HFFc6 (cell line): ENCODE measurements at places on chromosomes 13 and 19. TPM values are rescaled to one million over a fixed set of nuclear protein-coding genes. Genes with fewer than 3 reads are reported as not detected.

The CEACAM1 gene
- total RNA-seq = not detected in 3 replicates

The CYP2A6 gene
- not detected in 3 replicates for total RNA-seq

The INSL3 gene
- total RNA-seq = not detected in 3 replicates

The CHST8 gene
- not detected in 3 replicates for total RNA-seq

The KLK6 gene
- total RNA-seq = not detected in 3 replicates

The LHB gene
- total RNA-seq = 0.46 TPM in 1 of 2 replicates, not detected in the other

The PPP1R13L gene
- total RNA-seq = 12.1 to 24.7 TPM (median 14.8 TPM) in 3 replicates

The LILRB2 gene
- total RNA-seq = not detected in 3 replicates

DNA sequence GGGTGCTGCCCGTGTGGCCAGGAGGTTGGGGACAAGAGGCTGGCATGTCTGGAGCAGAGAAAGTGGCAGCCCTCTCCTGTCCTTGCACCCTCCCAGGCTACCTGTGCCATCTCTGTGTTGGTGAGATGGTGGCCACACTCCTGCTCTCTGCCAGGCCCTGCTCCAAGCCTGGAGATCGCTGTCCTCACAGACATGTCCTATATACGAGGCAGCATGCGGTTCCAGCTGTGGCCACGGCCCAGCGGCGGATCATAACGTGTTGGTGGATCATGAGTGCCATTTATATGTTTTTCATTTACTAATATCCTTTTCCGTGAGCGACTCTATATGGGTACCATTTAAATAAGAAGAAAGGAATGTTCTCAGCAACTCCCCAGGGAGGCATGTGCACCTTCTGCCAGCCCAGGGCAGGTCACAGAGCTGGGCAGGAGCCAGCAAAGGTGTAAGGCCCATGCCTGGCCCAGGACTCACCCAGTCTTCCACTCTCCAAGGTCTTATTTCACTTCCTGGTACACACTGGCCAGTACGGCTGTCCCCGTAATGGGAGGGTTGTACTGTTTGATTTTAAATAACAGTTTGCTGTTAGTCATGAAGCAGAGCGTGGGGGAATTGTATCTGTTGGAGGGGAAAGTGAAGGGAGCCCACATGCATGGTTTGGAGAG, 47.2 kb upstream of the LDLR start:
- peaks cover 33% of the 10 kb centered on the region for H3K36me3 ChIP-seq
- H3K4me1 ChIP-seq = no peaks in the 10 kb centered on the region
- H3K27ac ChIP-seq = no peak overlapping the region

DNA sequence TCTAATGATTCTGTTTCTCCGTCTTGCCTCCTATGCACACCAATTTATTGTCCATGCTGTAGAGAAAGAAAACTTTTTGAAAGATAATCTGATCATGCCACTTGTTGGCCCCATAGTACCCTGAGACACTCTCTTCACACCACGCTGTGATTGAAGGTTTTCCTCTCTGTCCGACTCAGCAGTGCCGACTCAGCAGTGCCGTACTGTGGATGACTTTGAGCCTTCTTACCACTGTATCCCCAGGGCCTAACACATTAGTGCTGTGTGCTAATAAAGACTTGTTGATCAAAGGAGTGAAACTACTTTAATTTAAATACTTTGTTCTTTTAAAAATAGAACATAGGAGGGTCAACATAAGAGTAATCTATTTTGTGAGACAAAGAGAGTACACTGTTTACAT, 429.6 kb downstream of the KLF12 start:
- H3K4me3 ChIP-seq = no peak overlapping the region
- H3K4me1 ChIP-seq = peaks cover 13% of the 10 kb centered on the region
- no peak for DNase-seq
- H3K27me3 ChIP-seq = no peaks in the 10 kb centered on the region

GRCh38 chr13:63094717-63095116, 1679.1 kb upstream of the PCDH20 start:
- H3K4me1 ChIP-seq = no peaks in the 10 kb centered on the region
- no peak for DNase-seq
- H3K4me3 ChIP-seq = no peak overlapping the region
- H3K27ac ChIP-seq = no peak overlapping the region

DNA sequence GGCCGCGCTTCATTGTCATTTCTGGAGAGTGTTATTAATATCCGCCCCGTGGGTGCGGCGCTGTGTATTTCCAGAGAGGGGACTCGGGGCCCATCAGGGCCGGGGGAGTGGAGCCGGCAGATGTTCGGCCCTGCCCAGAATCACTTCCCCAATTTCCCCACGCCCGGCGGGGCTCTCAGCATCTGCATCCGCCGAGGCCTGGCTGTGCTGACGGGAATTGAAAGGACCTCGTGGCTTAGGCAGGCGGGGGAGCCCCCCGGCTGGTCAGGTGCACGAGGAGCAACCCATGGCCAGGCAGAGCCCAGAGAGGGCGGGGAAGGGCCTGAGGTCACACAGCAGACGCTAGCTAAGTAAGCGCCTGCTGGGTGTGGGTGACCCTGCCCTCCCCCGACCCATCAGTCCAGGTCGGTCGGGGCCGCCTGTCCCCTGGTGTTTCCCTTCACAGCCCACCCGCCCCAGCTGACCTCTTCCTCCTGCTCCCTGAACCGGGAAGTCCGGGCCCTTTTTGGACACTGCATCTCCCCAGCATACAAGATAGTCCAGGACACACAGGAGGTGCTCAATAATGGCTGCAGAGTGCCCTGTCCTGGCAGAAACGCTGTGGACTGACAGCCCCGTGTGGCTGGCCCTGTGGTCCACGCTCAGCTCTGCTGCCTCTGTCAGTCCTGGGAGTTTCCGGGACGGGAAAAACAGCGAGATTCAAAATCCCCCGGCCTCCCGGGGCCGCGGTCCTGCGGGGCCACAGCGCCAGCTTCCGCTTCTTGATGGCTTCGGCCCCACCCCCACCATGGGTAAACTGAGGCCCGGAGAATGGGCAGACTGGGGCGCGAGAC, 22.1 kb downstream of the ARID3A start:
- no peak for DNase-seq
- H3K4me3 ChIP-seq = no peak overlapping the region
- peaks cover 7% of the 10 kb centered on the region for H3K4me1 ChIP-seq
- peaks cover 8% of the 10 kb centered on the region for H3K27me3 ChIP-seq
- peaks cover 5% of the 10 kb centered on the region for H3K36me3 ChIP-seq

DNA sequence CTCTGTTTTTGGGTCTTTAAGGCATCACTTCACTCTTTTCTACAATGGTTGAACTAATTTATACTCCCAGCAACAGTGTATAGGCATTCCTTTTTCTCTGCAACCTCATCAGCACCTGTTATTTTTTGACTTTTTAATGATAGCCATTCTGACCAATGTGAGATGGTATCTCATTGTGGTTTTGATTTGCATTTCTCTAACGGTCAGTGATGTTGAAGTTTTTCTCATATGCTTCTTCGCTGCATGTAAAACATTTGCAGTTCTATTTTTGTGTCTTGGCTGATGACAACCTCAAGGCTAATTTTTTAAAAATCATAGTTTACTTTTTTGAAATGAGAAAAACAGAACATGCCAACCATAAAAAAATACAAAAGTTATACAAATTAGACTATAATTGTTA, 258.2 kb upstream of the EDNRB start:
- H3K4me3 ChIP-seq = no peak overlapping the region
- no peak overlapping the region for H3K27ac ChIP-seq
- H3K36me3 ChIP-seq = no peaks in the 10 kb centered on the region
- no peak for DNase-seq
- peaks cover 2% of the 10 kb centered on the region; the same call in 1 of the 2 replicates for H3K27me3 ChIP-seq

- H3K4me1 ChIP-seq = peaks cover 49% of the 10 kb centered on the region
- H3K4me3 ChIP-seq = no peak overlapping the region
- DNase-seq = no peak
- H3K36me3 ChIP-seq = peaks cover 18% of the 10 kb centered on the region
- H3K27me3 ChIP-seq = peaks cover 6% of the 10 kb centered on the region
Observed at GRCh38 chr19:5165697-5166019, 175.0 kb downstream of the PTPRS start.

DNA sequence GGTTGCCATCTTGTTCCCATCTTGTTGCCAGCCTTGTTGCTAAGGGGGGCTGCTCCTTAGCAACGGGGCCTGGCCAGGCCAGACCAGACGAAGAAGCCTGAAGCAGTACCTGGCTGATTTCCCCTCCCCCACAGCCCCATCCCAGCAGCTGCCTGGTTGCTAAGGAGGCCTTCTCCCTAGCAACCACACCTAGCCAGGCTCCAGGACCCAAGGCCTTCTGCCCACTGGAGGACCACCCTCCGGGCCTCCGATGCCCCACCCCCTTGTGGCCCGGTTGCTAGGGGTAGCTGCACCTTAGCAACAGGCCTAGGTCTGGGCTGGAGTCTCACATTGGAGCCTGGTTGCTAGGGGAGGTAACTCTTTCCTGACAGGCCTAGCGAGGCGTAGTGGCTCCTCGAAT, 3.9 kb downstream of the PRRG2 start:
- no peaks in the 10 kb centered on the region for H3K36me3 ChIP-seq
- no peak overlapping the region for H3K27ac ChIP-seq
- H3K4me3 ChIP-seq = no peak overlapping the region
- peaks cover 2% of the 10 kb centered on the region; the same call in 1 of the 2 replicates for H3K27me3 ChIP-seq

GRCh38 chr19:31529121-31529520, 179.9 kb upstream of the TSHZ3 start:
- H3K4me1 ChIP-seq = no peaks in the 10 kb centered on the region
- no peak for DNase-seq
- H3K27me3 ChIP-seq = no peaks in the 10 kb centered on the region; the same call in 1 of the 2 replicates
- H3K36me3 ChIP-seq = no peaks in the 10 kb centered on the region
- no peak overlapping the region for H3K27ac ChIP-seq
- no peak overlapping the region for H3K4me3 ChIP-seq

DNA sequence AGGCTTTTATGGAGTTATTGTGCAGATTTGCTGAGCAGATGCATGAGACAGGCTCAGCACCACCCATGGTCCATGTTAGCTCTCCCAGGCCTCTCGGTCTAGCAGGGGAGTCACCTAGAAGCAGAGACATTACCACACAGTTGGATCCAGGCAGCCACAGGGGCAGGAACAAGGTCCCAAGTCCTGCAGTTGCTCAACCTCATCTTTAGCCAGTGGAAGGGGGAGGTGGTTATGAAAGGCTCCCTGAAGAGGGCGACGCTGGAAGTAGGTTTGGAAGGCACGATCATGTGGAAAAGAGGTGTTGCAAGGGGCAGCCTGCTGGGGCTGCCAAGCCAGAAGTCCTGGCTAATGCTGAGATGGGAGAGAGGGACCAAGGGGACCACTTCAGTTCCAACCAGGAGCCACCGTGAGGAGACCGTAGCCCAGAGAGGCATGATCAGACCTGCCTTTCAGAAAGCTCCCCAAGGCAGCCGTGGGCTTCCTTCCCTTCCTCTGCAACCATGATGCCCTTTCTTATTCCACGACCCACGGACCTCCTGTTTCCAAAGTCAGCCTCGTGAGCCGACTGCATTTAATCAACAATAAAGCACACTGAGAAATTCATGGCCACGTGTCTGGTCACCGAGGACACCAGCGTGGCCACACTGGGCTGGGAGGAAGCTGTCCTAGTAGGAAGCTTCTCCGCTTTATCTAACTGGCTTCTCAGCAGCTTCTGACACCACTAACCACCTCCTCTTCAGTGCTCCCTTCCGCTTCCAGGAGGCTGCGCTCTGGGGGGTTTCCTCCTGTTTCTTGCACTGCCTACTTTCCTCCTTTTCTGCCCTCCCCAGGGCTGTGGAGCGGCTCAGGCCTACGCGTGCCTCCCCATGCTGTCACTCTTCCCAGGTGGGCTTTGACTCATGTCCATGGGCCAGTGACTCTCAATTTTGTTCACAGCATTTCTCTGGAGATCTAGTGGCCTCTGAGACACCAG, 2.6 kb downstream of the AP1M1 start:
- H3K27me3 ChIP-seq = peaks cover 2% of the 10 kb centered on the region; the same call in 1 of the 2 replicates
- DNase-seq = no peak
- no peak overlapping the region for H3K4me3 ChIP-seq
- H3K4me1 ChIP-seq = peaks cover 56% of the 10 kb centered on the region
- no peak overlapping the region for H3K27ac ChIP-seq
